ENCODE measurements at places on chromosomes 16 and 17.

DNA sequence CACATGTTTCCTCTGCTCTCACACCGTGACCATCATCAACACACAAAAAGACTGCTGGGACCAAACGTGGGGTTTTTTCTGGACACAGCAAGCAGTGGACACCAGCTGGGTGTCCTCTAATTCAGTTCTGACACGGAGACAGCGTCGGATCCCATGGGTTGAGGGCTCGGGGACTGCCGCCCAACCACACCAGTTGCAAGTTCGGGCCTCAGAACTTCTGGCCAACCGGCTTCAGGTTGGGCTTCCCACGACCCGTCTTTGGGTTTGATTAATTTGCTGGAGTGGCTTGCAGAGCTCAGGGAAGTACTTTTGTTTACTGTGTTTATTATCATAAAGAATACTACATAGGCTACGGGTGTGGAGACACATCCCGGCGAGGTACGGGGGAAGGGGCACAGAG lies 97.8 kb downstream of the BANP start:
- DNase-seq, result no peak

DNA sequence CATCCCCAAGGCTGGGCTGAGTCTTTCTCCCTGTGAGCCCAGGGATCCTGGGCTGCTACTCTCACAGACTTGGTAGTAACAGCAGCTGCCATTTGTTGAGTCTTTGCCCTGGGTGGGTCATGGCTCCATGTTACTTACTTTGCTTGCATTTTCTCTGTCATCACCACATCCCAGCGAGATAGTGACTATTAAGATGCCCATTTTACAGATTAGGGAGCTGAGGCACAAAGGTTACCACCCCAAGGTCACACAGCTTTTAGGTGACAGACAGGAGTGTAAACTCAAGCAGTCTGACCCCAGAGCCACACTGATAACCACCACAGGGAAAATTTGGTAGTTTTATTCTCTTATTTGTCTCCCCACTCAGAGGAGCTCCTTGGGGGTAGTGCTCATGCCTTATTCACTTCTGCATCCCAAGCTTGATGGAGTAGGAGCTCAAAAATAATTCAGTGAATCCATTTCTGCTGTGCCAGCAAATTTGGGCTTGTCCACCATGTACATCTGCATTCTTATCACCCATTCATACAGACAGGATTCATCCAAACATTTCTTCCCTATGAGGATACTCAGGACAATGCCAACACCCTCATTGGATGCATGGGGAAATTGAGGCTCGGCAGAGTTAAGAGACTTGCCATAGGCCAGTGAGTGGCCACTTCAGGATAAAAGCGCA lies 263.2 kb downstream of the CBLN1 start:
- DNase-seq, result no peak

DNA sequence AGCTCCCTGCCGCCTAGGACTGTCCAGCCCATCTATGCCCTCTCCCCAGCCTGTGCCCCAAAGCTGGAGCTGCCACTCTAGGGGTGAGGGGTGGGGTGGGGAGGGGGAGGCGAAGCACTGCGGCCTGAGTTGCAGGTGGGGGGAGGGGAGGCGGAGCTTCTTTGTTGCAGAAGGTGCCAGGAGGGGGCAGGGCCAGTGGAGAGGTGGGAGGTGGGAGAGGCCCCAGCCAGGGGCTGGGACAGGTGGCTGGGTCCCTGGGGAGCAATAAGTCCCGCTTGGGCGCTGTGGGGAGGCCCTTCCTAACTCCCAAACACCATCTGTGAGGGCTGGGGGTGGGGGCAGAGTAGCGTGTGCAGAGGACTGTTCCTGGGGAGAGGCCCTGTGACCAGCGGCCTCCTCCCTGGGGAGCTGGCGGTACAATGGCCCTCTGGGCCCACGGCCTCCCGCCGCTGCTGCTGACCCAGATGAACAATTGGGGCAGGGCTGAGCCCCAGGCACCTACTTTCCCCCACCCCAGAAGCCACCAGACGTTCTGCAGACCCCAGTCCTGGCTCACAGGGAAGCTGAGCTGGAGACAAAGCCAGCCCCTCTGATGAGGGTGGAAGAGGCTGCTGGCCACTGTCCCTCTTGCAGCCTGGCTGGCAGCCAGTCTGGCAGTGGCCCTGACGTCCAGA lies 2.2 kb upstream of the NTN3 start:
- no peak for DNase-seq

GRCh38 chr16:3478242-3478925 lies 16.9 kb downstream of the C16orf90 start:
- no peak for DNase-seq

GRCh38 chr17:29100296-29100695 lies 57.4 kb downstream of the PIPOX start:
- DNase-seq, result no peak

GRCh38 chr16:48492133-48492532 lies 106.9 kb upstream of the SIAH1 start:
- DNase-seq, result no peak

GRCh38 chr16:64866021-64866420 lies 255.8 kb downstream of the CDH11 start:
- no peak for DNase-seq

- no peak for DNase-seq
Measured at GRCh38 chr17:28908640-28909167, 5.8 kb upstream of the DHRS13 start.

GRCh38 chr16:66899310-66899944 lies 19.1 kb downstream of the PDP2 start:
- no peak for DNase-seq

- no peak for DNase-seq
Measured at GRCh38 chr17:19265755-19266154, 28.6 kb downstream of the EPN2 start.

- no peak for DNase-seq
Measured at GRCh38 chr17:145671-146541, 8.5 kb downstream of the SCGB1C2 start.

GRCh38 chr17:28895794-28896447 lies 1.6 kb downstream of the FLOT2 start:
- no peak for DNase-seq

GRCh38 chr16:80940069-80940856 lies 66.4 kb downstream of the CMC2 start:
- no peak for DNase-seq

- no peak for DNase-seq
Measured at GRCh38 chr17:50475362-50475761, 3.3 kb upstream of the RSAD1 start.

GRCh38 chr17:63838631-63839171 lies 3.8 kb downstream of the SMARCD2 start:
- no peak for DNase-seq

GRCh38 chr16:56263711-56264608 lies 72.7 kb downstream of the GNAO1 start:
- peak; percentile 22 for DNase-seq

- peak; percentile 88 for DNase-seq
Measured at GRCh38 chr17:15348021-15348420, 6.6 kb upstream of the TEKT3 start.
